K562 (cell line): ENCODE measurements at places on chromosomes 6 and 20. TPM values are rescaled to one million over a fixed set of nuclear protein-coding genes. Genes with fewer than 3 reads are reported as not detected.
A peak's percentile ranks its signal among the peaks of the same experiment; 100 is the strongest.

DNA sequence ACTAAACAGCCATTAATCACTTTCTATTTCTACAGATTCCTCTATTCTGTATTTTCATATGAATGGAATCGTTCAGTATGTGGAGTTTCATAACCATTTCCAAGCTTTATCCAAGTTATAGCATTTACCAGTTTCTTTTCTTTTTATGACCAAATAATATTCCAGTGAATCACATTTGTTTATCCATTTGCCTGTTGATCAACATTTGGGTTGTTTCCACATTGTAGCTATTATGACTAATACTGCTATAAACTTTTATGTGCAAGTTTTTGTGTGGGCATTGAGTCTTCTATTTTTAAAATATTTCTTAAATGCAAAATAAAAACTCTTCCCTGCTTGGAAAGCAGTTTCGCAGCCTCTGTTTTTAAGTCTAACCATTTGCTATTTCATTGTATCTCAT, 336.4 kb upstream of the OPRM1 start:
- no peak for DNase-seq
- no peaks in the 10 kb centered on the region for H3K36me3 ChIP-seq
- H3K27me3 ChIP-seq, result no peaks in the 10 kb centered on the region
- no peak overlapping the region for H3K27ac ChIP-seq
- no peaks in the 10 kb centered on the region for H3K4me1 ChIP-seq

- no peaks in the 10 kb centered on the region for H3K4me1 ChIP-seq
- no peak overlapping the region for H3K27ac ChIP-seq
- H3K36me3 ChIP-seq, result no peaks in the 10 kb centered on the region
Observed at GRCh38 chr20:11714886-11715285, 202.8 kb upstream of the BTBD3 start.

- H3K27ac ChIP-seq, result no peak overlapping the region
- peak; percentile 8 for DNase-seq
- H3K4me3 ChIP-seq, result no peak overlapping the region
- no peaks in the 10 kb centered on the region for H3K36me3 ChIP-seq
- H3K4me1 ChIP-seq, result 0 out of 3 replicates have a peak, but pooled peaks cover 5% of the 10 kb centered on the region
Observed at GRCh38 chr20:46552460-46553420, 2.3 kb upstream of the OCSTAMP start.

DNA sequence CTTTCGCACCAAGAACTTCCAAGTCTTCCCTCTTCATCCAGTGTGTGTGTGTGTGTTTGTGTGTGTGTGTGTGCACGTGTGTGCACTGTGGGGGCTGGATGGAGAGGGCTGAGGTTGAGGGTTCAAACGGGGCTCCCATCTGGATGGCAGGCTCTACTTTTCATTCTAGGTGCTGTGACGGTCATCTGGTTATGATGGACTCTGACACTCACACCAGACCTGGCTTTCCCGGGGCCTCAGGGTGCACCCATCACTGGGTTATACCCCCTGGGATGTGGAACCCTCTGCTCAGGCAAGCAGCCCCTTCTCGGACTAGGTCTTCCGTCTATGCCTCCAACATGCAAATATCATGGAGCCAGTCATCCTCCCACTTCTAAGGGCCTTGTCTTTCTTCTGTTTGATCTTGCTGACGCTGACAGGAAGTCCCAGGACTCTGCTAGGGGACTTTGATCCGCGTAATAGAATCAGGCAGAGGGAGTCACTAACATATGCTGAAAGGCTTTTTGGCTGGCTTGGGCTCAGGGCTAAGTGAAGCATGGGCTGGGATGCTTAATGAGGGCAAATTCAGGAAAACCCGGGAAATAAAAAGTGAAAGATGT, 313.6 kb downstream of the CDC5L start:
- peaks cover 45% of the 10 kb centered on the region for H3K27me3 ChIP-seq
- no peak overlapping the region for H3K4me3 ChIP-seq
- no peak overlapping the region for H3K27ac ChIP-seq
- H3K36me3 ChIP-seq, result no peaks in the 10 kb centered on the region

DNA sequence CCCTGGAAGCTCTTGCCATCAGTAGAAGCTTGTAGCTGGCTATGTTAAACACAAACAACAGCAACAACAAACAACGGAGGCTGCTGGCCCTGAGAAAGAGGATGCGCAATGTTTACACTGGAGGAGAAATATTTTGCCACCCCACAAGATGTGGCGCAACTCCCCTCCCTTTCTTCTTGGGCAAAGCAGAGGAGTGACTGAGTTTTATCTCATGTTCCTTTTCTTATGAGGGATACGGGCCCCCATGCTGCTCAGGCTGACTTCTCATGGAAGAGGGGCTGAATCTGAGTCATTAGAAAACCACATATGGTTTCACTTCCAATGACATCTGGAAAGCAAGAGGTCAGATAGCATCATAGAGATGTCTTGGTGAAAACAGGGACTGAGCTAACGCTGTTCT, 75.9 kb upstream of the HDDC2 start:
- no peak overlapping the region for H3K27ac ChIP-seq
- H3K27me3 ChIP-seq, result peaks cover 4% of the 10 kb centered on the region; the same call in 2 of the 3 replicates
- no peak overlapping the region for H3K4me3 ChIP-seq
- no peaks in the 10 kb centered on the region for H3K4me1 ChIP-seq

The TREM1 gene
- total RNA-seq, result not detected in 2 replicates

DNA sequence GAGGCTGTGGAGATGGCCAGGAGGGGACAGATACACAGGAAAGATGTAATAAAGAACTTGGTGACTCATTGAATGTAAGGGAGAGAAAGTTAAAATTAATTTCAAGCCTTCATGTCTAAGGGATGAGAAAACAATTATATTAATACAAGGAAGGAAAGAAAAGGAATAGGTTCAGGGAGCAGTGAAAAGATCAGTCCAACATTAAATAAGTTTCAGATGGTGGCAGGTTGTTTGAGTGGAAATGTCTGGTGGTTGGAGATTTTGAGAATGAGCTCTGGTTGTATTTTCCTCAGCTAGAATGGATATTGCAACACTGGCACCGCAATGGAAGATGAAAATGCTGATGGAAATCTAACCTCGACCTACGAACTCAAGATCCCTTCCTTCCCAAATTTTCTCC, 304.3 kb downstream of the COL12A1 start:
- no peaks in the 10 kb centered on the region for H3K36me3 ChIP-seq
- no peak overlapping the region for H3K27ac ChIP-seq
- no peaks in the 10 kb centered on the region for H3K4me1 ChIP-seq
- no peak for DNase-seq
- H3K4me3 ChIP-seq, result no peak overlapping the region

The BIRC7 gene
- total RNA-seq, result 0.18 and 0.27 TPM in 2 replicates

GRCh38 chr6:52417675-52418111, 2.4 kb upstream of the EFHC1 start:
- H3K27me3 ChIP-seq, result no peaks in the 10 kb centered on the region; the same call in 2 of the 3 replicates
- no peaks in the 10 kb centered on the region for H3K36me3 ChIP-seq

GRCh38 chr20:53570446-53571276, 23.0 kb downstream of the ZNF217 start:
- DNase-seq, result no peak
- no peaks in the 10 kb centered on the region for H3K27me3 ChIP-seq
- no peak overlapping the region for H3K27ac ChIP-seq
- no peaks in the 10 kb centered on the region for H3K4me1 ChIP-seq
- no peak overlapping the region for H3K4me3 ChIP-seq
